T1000 (cell line): ENCODE measurements at places on chromosomes 7 and 10.

- DNase-seq, result no peak
Measured at GRCh38 chr7:150969475-150969874, 8.6 kb downstream of the KCNH2 start.

- no peak for DNase-seq
Measured at GRCh38 chr7:133688483-133689239, 435.8 kb downstream of the EXOC4 start.

- no peak for DNase-seq
Measured at GRCh38 chr7:155863721-155864151, 51.5 kb upstream of the SHH start.

GRCh38 chr7:90383422-90383821 is 19.8 kb upstream of the CLDN12 start:
- no peak for DNase-seq

GRCh38 chr10:63711867-63712716 is 190.9 kb downstream of the REEP3 start:
- peak; percentile 87 for DNase-seq

- no peak for DNase-seq
Measured at GRCh38 chr10:52020702-52021101, 293.4 kb upstream of the DKK1 start.
